ENCODE measurements at places on chromosomes 1 and 21. TPM values are rescaled to one million over a fixed set of nuclear protein-coding genes. Genes with fewer than 3 reads are reported as not detected.

GRCh38 chr1:234898455-234899033 is 230.1 kb downstream of the TOMM20 start:
- H3K36me3 ChIP-seq: no peaks in the 10 kb centered on the region
- no peaks in the 10 kb centered on the region for H3K27me3 ChIP-seq
- DNase-seq: no peak
- no peak overlapping the region for H3K4me3 ChIP-seq
- peaks cover 45% of the 10 kb centered on the region for H3K4me1 ChIP-seq
- peak overlapping the region; percentile 28 for H3K27ac ChIP-seq

GRCh38 chr21:45877821-45878469 is 103.6 kb upstream of the COL6A1 start:
- H3K36me3 ChIP-seq: no peaks in the 10 kb centered on the region
- no peak overlapping the region for H3K4me3 ChIP-seq
- H3K27ac ChIP-seq: no peak overlapping the region
- no peaks in the 10 kb centered on the region for H3K27me3 ChIP-seq
- no peak for DNase-seq
- H3K4me1 ChIP-seq: peaks cover 29% of the 10 kb centered on the region

DNA sequence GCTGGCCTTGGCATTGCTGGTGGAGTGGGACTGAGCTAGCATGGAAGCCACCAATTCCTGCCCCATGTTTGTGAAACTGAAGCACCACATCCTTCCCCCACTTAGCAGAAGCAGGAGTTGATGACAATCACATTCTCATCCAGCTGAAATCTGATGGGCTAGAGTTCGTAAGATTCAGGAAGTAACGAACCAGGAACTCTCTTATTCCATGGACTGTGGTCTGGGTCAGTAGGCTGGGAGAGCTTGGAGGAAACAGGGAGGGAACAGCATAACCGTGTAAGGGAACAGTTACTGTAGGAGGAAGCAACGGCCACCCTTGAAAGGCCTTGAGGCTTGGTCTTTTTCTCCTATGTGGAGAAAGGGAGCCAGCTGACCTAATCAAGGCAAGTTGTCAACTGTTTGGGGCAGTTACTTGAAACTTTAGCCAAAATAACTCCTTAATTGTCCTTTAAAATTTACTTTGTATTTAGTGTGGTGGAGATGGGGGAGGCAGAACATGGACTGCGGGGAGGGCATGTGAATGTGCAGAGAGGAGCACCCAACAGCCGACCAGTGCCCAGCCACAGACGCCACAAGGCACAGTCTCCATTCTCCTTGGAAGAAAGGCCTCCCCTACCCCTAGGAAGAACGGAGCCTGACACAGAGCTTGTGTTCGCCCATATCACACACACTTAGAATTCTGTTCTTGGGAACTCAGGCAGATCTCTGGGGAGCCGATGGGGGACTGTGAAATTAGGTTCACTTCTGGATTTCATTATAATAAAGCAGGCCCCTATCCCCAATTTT is 2.0 kb upstream of the COQ8A start:
- no peaks in the 10 kb centered on the region for H3K27me3 ChIP-seq
- H3K4me1 ChIP-seq: peaks cover 14% of the 10 kb centered on the region
- no peak overlapping the region for H3K4me3 ChIP-seq
- H3K27ac ChIP-seq: peak overlapping the region; percentile 81
- DNase-seq: no peak
- H3K36me3 ChIP-seq: no peaks in the 10 kb centered on the region

- peak; percentile 4 for DNase-seq
- peaks cover 12% of the 10 kb centered on the region for H3K36me3 ChIP-seq
- no peak overlapping the region for H3K27ac ChIP-seq
- no peak overlapping the region for H3K4me3 ChIP-seq
- H3K27me3 ChIP-seq: no peaks in the 10 kb centered on the region
Measured at GRCh38 chr1:246837418-246838117, 94.2 kb downstream of the AHCTF1 start.

GRCh38 chr1:104671684-104672353 is 922.1 kb downstream of the AMY1C start:
- H3K36me3 ChIP-seq: no peaks in the 10 kb centered on the region
- no peak overlapping the region for H3K27ac ChIP-seq
- DNase-seq: no peak
- H3K27me3 ChIP-seq: no peaks in the 10 kb centered on the region
- no peak overlapping the region for H3K4me3 ChIP-seq

GRCh38 chr1:23422941-23423340 is 1.6 kb downstream of the TCEA3 start:
- H3K4me1 ChIP-seq: peaks cover 21% of the 10 kb centered on the region
- H3K27me3 ChIP-seq: no peaks in the 10 kb centered on the region
- no peaks in the 10 kb centered on the region for H3K36me3 ChIP-seq
- H3K27ac ChIP-seq: peak overlapping the region; percentile 59
- H3K4me3 ChIP-seq: no peak overlapping the region
- DNase-seq: no peak

The CC2D1B gene
- total RNA-seq: 21.4 TPM

DNA sequence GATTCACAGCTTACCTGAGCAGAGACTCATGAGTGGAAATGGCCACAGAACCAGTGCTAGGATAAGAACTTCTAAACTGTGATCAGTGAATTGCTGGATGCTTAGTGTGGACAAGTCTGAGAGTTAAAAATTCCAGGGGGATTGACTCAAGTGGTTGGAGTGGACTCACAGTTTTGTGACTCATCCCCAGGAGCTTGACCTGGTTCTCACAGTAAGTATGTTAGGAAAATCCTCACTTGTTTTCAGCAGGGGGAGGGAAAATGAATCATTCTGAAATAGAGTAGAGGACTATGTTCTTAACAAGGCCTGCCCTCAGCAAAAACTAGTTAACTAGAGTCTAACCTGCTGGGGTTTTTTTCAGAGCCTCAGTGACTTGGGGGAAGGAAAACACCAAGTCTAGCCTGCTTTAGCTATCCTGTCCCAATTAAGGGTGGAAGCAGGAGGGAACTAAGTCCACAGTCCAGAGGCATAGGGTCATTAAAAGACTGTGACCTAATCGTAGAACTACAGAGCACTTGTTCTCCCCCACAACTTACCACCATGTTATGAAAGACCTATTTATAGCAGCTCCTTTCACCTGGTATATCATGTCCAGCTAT is 6.1 kb upstream of the CDC73 start:
- peak overlapping the region; percentile 48 for H3K27ac ChIP-seq
- no peak overlapping the region for H3K4me3 ChIP-seq
- peak; percentile 82 for DNase-seq
- H3K36me3 ChIP-seq: no peaks in the 10 kb centered on the region
- peaks cover 37% of the 10 kb centered on the region for H3K4me1 ChIP-seq

The BTBD19 gene
- total RNA-seq: 0.81 TPM

DNA sequence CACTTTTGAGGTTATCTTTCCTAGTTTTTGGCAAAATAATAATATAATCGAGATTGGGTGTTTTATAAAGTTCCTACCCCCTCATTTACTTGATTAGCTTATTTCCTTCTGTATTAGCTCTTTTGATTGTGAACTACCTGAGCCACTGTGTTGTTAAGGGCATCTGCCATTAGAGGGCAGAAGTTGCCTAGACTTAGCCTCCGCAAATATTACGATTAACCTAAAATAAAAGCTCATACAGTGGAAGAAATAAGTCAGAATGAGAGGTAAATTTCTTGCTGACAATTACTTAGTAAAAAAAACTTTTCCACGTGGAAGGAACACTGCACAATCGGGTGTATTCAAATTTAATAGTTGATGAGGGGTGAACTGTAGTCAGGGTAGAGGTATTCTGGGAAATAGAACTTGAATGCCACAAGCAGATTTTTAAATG is 2.3 kb downstream of the H3-3A start:
- peak overlapping the region; percentile 98 for H3K4me3 ChIP-seq
- DNase-seq: no peak
- H3K27me3 ChIP-seq: no peaks in the 10 kb centered on the region

GRCh38 chr1:206117151-206117948 is at the start of gene AVPR1B:
Gene AVPR1B (minus strand): TSS chr1:206117388. CDS start chr1:206116890, 498 bp downstream.
- H3K36me3 ChIP-seq: no peaks in the 10 kb centered on the region
- H3K27me3 ChIP-seq: peaks cover 41% of the 10 kb centered on the region
- H3K4me1 ChIP-seq: peaks cover 7% of the 10 kb centered on the region
- no peak within 1 kb of the TSS for H3K27ac ChIP-seq

- no peak overlapping the region for H3K27ac ChIP-seq
- no peaks in the 10 kb centered on the region for H3K4me1 ChIP-seq
- H3K4me3 ChIP-seq: no peak overlapping the region
- no peaks in the 10 kb centered on the region for H3K27me3 ChIP-seq
- no peaks in the 10 kb centered on the region for H3K36me3 ChIP-seq
- no peak for DNase-seq
Measured at GRCh38 chr1:69055194-69055593, 512.5 kb upstream of the LRRC7 start.

The DLGAP3 gene
- not detected for total RNA-seq

The TRIM46 gene
- total RNA-seq: 1.1 TPM

DNA sequence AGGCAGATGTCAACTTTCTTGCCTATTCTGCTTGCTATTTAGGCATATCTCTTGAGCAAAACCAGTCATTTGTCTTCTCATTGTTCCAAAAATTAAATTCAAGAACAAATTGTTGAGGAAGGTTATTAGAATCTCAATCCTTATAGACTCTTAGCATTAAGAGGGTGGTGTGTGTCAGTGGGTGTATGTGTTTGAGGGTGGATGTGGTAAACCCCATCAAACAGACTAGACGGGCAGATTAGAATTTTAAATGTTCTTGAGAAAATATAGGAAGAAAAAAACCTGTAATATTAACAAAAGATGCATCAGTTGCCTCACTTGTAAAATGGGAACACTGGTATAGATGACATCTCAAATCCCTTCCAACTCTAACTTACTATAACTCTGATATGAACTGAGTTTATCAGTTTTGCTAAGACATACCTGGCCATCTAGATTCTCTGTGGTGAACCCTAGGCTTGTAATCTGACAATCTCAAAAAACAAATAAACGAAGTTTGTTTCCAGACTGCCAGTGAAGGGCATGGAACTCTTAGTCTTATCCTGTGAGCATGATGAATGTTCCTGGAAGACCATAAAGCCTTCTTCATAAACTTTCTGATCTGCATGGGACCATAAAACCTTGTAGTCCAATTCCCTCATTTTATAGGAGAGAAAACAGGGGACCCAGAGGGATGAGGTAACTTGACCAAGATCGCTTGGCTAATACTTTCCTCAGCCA is 176.3 kb upstream of the SGIP1 start:
- H3K27ac ChIP-seq: no peak overlapping the region
- no peak overlapping the region for H3K4me3 ChIP-seq
- no peaks in the 10 kb centered on the region for H3K27me3 ChIP-seq
- H3K36me3 ChIP-seq: peaks cover 31% of the 10 kb centered on the region

The SORT1 gene
- total RNA-seq: 11.2 TPM

DNA sequence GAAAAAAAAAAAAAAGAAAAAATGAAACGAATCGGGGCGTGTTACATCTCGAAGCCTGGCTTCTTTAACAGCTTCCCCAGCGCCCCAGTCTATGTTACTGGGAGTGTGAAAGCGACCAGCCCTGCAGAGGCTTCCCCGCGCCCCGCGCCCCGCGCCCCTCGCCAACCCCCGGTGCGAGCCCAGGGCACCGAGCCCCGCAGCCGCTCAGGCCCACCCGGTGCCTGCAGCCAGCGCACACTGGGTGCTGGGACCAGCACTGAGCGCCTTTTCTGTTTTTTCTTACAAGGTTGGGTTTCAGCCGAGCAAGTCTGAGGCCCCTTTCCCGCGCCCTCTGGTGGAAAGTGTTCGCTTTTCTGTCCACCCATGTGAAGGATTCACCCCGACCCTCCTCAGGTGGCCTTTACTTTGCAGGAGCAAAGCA is 42.1 kb upstream of the ZNF496 start:
- DNase-seq: peak; percentile 54

The RAB4A gene
- 15.3 TPM for total RNA-seq

DNA sequence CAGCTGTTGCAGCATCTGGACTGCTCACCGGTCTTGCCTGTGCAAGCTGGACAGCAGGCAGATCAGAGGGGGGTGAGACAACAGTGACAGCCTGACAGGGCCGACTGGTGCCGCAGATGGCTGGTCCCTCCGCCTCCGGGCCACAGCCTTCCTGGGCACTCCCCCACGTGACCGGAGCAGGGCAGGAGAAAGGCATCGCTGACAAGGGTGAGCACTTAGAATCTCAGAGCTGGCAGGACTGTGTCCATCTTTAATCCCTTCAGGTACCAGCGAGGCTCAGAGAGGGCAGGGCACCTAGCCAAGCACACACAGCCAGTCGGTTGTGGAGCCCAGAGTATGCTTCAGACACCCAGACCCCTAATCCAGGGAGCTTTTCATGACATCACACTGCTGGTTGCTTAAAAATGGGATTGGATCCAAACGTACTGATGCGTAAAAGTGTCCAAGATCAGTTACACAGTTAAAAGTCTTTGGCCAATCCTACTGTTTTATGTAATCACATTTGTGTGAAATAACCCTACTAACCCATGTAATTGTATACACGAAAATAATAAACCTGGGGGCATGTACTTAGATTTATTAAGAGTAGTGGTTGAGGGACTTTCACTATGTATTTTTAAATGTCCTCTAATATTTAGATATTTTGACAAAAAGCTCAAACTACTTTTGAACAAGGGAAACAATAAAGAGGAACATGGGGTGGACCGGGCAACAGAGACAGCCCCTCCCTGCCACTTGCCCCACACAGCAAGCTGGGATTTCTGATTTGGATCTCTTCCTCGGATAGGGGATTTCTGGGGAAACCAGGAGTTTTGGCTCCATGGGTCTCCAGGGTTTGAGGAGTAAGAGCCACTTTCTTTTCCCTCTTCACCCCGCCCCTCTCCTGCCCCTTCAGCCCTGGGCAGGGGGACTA is 758 bp upstream of the CNTN2 start:
- no peak overlapping the region for H3K4me3 ChIP-seq
- no peaks in the 10 kb centered on the region for H3K36me3 ChIP-seq
- DNase-seq: no peak
- no peak overlapping the region for H3K27ac ChIP-seq
- H3K27me3 ChIP-seq: peaks cover 37% of the 10 kb centered on the region

The CASZ1 gene
- 0.58 TPM for total RNA-seq

DNA sequence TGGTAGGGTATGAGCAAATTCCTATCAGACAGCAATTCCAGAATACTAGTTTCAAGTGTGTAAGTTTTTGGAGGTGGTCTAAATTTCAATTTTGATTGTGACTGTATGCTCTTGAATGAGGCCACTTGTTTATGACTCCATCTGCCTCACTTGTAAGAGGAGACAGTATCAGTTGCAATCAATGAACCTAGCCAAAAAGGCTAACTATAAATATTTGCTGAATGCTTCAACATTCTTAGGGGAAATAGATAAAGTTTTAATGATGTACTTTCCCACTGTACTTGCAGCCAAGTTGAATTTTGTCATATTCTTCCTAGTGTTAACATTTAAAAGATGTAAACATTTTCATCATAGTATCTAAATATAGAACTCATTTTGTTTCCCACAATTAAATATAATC is 32.1 kb upstream of the RWDD3 start:
- DNase-seq: no peak
- H3K36me3 ChIP-seq: no peaks in the 10 kb centered on the region
- H3K4me1 ChIP-seq: no peaks in the 10 kb centered on the region
- no peaks in the 10 kb centered on the region for H3K27me3 ChIP-seq

The RIPPLY3 gene
- total RNA-seq: not detected

DNA sequence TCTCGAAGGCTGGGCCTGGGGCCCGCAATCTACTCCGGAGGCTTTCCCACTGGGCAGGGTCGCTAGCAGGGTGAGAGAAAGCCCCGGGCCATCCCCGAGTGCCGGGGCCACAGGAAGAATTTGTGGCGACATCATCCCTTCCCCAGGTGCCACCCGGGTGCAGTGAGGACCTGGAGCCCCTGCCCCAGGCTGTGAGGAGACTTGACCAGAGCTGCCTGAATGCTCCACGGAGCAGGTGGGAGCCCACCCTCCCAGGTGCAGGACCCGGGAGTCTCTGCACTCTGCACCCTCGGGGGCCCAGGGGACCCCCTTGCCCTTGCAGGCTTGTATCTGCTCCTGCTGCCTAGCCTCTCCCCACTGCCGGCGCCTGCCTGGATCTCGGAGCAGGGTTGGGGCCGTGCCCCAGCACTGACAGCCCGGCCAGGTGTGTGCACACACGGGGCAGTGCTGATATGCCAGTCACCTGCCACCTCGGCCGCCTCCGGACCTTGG is 67.5 kb upstream of the RGS7 start:
- DNase-seq: no peak
- no peaks in the 10 kb centered on the region for H3K36me3 ChIP-seq

The SEMA6C gene
- total RNA-seq: 0.06 TPM
